Peyer's patch (tissue), 4 donors: ENCODE measurements at places on chromosomes 1 and 21. TPM values are rescaled to one million over a fixed set of nuclear protein-coding genes. Genes with fewer than 3 reads are reported as not detected.

Gene CYB5RL
- total RNA-seq = 9.1 TPM

- H3K27ac ChIP-seq = no peak overlapping the region
- H3K36me3 ChIP-seq = no peaks in the 10 kb centered on the region
- no peaks in the 10 kb centered on the region for H3K27me3 ChIP-seq
- H3K4me3 ChIP-seq = no peak overlapping the region
These were observed 282.9 kb downstream of the PBX1 start for GRCh38 chr1:164841702-164842465.

Gene FAM72A
- not detected for total RNA-seq

- H3K4me3 ChIP-seq = no peak overlapping the region
- H3K27me3 ChIP-seq = no peaks in the 10 kb centered on the region
- no peak overlapping the region for H3K27ac ChIP-seq
- H3K4me1 ChIP-seq = no peaks in the 10 kb centered on the region
- H3K36me3 ChIP-seq = no peaks in the 10 kb centered on the region
These were observed 47.1 kb downstream of the PACC1 start for GRCh38 chr1:212367474-212368072.

Gene SLC1A7
- 12.8 TPM for total RNA-seq

DNA sequence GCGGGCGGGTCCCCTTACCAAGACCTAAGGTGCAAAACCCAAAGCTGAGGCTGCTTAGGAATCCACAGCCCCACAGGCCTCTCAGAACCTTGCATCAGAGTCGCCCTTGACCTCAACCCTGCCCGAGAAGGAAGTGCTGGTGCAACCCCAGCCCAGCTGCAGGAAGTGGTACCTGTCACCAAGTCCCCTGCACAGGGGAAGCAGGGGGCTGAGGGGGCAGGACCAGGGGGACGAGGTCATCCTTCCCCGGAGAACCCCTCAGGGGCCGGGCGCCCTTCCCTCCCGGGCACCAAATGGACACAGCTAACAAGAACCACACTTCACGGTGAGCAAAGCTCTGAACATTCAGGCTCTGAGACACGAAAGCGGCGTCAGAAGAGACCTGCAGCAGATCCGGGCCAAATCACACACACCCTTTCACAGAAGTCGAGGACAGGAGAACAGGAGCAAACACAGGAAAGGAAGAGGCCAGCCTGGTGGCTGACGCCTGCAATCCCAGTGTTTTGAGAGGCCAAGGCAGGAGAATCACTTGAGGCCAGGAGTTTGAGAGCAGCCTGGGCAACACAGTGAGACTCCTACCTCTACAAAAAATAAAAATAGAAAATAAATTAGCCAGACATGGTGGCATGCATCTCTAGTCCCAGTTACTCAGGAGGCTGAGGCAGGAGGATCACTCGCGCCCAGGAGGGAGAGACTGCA is 6.4 kb downstream of the ITGB2 start:
- DNase-seq = peak; percentile 76
- peak overlapping the region; percentile 2 for H3K27ac ChIP-seq
- H3K36me3 ChIP-seq = no peaks in the 10 kb centered on the region
- H3K4me1 ChIP-seq = peaks cover 36% of the 10 kb centered on the region
- no peaks in the 10 kb centered on the region for H3K27me3 ChIP-seq
- peak overlapping the region; percentile 15 for H3K4me3 ChIP-seq

DNA sequence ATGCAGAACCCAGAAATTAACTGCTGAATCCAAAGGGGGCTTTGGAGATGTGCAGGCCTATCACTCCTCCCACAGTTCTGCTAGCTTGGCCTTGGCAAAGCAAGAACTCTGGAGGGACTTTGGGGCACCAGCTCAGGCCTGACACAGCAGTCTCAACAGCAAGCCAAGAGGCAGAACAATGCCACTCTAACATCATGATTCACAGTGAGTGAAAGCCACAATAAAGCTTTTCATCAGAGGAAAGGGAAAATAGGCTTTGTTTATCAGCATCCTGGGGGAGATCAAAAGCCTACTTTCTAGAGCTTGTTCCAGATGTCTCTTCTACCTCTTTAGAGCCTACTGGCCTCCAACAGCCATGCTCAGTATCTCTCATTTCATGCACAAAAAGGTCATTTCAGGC is 283.4 kb downstream of the KCNH1 start:
- no peak overlapping the region for H3K4me3 ChIP-seq
- no peak overlapping the region for H3K27ac ChIP-seq
- H3K36me3 ChIP-seq = no peaks in the 10 kb centered on the region

DNA sequence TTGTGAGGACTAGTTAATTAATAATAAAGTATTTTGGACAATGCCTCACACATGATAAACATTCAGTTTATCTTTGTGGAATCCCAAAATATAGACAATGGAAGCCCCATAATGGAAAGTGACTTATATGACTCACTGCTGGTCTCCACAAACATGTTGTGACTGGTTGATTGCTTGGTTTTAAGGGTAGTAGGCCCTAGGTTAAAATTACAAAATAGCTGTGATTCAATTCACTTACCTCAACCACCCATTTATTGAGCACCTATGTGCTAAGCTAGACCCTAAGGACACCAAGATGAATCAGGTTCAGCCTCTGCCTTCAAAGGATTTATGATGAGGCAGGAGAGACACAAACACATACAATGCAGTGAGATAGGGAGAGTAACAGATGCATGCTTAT is 42.4 kb downstream of the KANK4 start:
- no peaks in the 10 kb centered on the region for H3K27me3 ChIP-seq
- no peaks in the 10 kb centered on the region for H3K4me1 ChIP-seq
- no peak overlapping the region for H3K4me3 ChIP-seq
- no peak overlapping the region for H3K27ac ChIP-seq
- no peak for DNase-seq
- H3K36me3 ChIP-seq = no peaks in the 10 kb centered on the region

GRCh38 chr21:14533499-14534428 is 12.4 kb downstream of the SAMSN1 start:
- no peaks in the 10 kb centered on the region for H3K4me1 ChIP-seq
- DNase-seq = no peak
- H3K27ac ChIP-seq = peak overlapping the region; percentile 40
- no peaks in the 10 kb centered on the region for H3K27me3 ChIP-seq
- H3K36me3 ChIP-seq = no peaks in the 10 kb centered on the region
- H3K4me3 ChIP-seq = peak overlapping the region; percentile 7

GRCh38 chr1:218332416-218332815 is 12.7 kb upstream of the TGFB2 start:
- no peaks in the 10 kb centered on the region for H3K36me3 ChIP-seq
- H3K27ac ChIP-seq = no peak overlapping the region
- no peaks in the 10 kb centered on the region for H3K4me1 ChIP-seq
- DNase-seq = no peak
- no peaks in the 10 kb centered on the region for H3K27me3 ChIP-seq

Gene NTMT2
- not detected for total RNA-seq
